ENCODE measurements at places on chromosomes 7 and 10.

GRCh38 chr7:107277331-107277730, 108.5 kb downstream of the HBP1 start:
- DNase-seq = no peak

GRCh38 chr10:8055420-8056349, 1.2 kb downstream of the GATA3 start:
- no peak for DNase-seq

GRCh38 chr10:87804939-87805569, 13.0 kb downstream of the ATAD1 start:
- no peak for DNase-seq

DNA sequence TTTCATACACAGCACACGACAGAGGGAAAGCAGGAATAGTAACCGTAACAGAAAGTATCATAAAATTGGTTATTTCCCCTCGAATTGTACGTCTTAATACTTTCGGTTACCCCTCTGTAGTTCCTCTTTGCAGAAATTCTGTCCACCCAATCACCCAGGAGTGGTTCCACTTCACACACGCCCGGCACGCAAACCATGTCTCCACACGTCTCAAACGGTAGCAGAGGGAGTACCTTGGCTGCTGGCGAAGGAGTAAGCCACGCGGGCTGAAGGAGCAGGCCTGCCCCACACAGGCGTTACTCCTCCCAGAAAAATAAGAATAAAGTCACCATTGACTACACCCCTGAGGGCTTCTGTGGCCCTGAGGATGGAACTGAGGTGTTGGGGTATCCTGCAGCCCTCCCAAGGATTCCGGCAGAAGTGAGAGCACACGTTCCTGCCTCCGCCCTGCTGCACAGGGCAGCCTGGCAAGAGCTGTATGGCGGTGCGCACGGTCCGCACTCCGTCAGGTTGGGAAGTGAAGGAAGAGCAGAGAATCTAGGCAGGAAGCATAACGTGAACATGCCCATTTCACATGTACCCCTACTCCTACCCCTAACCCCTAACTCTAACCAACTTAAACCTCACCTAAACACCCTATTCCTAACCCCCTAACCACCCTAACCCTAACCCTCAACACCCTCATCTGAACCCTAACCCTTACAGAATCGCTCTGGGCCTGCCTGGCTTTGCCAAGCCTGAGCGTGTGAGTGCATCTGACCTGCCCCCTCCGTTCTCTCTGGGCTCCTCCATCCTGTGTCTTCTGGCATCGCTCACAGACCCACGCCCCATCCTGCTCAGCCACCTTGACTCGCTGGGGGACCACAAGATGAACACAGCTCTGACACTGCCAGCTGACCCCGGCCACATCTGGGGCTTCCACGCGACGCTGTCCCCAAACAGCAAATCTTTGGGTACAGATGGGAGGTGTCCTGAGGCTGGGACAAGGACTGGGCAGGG, 18.2 kb downstream of the GPR146 start:
- no peak for DNase-seq

- DNase-seq = no peak
Observed at GRCh38 chr7:157667261-157667660, 330.5 kb downstream of the DNAJB6 start.

DNA sequence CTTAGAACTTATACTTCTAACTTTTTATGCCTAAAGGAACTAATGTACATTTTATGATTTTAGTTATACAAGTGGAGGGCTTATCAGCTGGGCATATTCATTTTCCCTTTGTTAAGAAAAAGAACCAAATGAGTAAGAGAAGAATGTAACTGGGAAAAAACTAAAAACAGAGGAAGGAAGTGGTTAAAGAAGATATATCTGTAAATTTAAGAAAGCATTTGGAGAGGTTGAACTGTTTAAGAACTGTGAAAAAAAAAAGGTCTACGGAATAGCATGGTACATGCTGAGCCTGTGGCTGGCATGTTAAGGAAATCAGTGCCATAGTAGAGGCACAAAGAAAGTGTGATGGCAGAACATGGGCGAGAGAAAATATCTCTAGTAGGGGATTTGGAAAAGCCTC, 6.2 kb downstream of the MDFIC start:
- no peak for DNase-seq

DNA sequence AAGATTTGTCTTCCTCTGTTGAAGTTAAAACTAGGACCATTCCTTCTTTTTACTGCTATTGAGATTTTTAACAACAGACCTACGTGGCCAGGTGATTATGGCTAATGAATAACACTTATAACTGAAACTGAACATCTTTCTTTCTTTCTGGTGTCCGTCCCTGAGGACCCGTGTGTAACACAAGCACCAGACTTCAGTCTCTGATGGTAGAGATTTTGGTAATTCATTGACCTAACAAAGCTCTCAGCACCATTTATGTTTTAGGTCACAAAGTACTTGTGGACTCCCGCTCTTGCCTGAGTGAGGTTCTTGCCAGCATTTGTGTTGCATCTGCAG, 40.4 kb upstream of the TMEM229A start:
- DNase-seq = no peak

DNA sequence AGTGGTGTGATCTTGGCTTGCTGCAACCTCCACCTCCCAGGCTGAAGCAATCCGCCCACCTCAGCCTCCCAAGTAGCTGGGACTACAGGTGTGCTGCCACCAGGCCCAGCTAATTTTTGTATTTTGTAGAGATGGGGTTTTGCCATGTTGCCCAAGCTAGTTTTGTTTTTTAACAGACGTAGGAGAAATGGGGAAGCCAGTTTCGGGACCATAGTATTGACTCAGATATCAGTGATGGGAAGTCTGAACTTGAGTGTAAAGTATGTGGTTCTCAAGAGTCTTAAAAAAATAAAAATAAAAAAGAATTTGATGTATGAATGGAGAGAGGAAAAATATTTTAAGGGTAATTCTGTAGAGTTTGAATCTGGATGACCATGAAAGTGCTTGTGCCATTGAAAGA, 34.2 kb downstream of the SP4 start:
- no peak for DNase-seq

DNA sequence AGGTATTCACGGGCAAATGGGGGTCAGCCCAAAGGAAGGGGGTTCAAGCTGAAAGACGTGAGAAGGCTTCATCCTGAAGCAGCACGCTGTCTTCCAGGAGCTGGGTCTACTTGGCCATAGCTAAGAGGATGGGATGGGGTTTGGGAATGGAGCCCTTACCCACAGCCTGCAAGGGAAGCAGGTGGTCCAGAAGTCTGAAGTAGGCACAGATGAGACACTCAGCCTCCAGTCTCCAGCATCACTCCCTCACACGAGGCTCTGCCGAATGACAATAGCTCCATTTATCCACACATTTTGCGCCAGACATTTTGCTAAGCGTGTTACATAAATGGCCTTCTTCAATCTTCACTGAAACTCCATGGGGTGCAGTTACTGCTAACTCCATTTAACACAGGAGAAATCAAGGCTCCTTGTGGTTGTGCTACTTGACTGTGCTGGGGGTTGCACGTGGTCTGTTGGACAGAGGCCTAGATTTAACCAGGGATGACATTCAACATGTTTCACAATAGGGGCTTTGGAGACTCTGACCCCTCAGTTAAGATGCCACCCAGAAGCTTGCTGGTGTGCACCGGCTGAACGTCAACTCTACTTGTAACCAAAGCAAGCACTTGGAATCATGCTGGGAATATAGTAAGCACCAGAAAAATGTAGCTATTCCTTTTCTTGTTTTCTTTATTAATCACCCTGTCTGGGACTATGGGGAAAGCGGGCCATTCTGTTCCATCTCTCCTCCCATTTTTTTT, 85.3 kb downstream of the FAM241B start:
- DNase-seq = no peak

GRCh38 chr7:123916240-123916724, 8.8 kb upstream of the SPAM1 start:
- DNase-seq = no peak

DNA sequence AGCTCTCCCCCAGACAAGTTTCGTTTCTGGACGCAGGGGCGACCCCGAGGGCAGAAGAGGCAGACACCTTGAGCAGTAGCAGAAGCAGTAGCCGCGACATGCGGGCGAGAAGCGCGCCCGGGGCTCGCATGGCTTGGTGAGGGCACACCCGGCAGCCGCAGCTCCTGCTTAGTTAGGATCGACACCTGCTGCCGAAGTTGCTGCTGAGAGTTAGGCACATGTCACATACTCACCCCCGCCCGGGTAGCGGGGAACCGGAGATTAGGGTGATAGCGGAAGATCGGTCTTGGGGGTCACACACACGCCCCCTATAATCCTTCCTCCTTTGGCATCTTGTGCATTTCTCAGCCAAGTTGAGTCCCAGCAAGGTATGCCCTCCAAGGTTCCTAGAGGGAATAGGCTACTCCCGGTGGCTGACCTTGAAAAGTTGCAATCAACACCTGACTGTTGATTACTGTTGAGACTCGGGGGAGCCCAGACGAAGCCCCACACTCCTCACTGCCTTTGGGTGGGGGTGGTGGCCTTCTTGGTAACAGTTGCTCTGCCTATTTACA, 668 bp downstream of the GPR37 start:
- peak; percentile 2 for DNase-seq

- no peak for DNase-seq
Observed at GRCh38 chr7:140435252-140435895, 31.5 kb downstream of the RAB19 start.

DNA sequence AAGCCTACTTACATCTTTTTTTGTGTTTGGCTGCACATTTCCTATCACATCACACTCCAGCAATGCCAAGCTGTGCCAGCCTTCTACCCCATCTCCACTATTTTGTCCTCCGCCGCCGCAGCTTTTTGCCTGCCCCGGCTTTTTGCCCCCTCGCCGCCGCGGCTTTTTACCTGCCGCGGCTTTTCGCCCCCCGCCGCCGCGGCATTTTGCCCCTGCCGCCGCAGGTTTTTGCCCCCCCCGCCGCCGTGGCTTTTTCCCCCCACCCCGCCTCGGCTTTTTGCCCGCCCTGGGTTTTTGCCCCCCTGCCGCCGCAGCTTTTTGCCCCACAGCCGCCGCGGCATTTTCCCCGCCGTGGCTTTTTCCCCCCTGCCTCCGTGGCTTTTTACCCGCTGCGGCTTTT, 506.0 kb downstream of the ZNF37A start:
- no peak for DNase-seq

DNA sequence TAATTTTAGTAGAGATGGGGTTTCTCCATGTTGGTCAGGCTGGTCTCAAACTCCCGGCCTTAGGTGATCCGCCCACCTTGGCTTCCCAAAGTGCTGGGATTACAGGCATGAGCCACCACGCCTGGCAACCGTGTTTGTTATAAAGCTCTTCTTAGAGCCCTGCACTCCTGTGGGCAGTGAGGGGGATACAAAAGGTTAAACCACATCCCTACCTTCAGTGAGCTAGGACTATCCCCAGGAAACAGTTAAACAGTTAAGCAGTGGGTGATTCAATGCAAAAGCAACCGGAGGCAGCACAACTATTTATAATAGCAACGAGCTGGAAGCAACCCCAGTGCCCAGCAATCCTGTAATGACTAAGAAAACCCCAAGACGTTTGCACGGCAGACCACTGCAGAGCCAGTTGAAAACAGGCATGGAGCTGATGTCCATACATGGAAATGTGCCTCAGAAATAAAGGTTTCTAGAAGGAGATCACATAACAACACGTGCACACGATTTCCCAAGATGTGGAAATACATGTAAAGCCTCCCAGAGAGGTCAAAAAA, 107.2 kb upstream of the LYZL2 start:
- no peak for DNase-seq

GRCh38 chr7:100673942-100674410, 436 bp downstream of the GNB2 start:
- DNase-seq = no peak

DNA sequence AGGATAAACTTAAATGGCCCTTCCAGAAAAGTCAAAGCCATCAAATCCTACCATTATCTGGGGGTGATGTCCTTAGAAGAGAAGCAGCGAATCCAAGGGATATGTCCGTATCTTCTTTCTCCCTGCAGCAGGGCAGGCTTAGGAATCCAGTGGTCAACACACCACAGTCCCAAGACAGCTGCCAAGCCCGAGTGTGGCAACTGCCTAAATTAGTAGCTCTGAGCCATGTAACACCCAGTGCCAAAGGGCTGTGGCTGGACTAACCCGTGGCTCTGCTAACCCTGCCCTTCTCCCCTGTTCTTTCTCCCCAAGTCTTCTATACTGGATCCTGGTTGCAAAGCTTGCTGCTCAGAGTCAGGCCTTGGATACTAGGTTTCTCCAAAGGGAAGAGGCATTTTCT, 74.8 kb downstream of the CDK1 start:
- DNase-seq = no peak

- no peak for DNase-seq
Observed at GRCh38 chr7:3721422-3721821, 420.4 kb downstream of the SDK1 start.

GRCh38 chr7:134962270-134962780, 24.0 kb upstream of the AGBL3 start:
- no peak for DNase-seq

GRCh38 chr7:10657201-10657600, 316.5 kb upstream of the PHF14 start:
- DNase-seq = no peak

DNA sequence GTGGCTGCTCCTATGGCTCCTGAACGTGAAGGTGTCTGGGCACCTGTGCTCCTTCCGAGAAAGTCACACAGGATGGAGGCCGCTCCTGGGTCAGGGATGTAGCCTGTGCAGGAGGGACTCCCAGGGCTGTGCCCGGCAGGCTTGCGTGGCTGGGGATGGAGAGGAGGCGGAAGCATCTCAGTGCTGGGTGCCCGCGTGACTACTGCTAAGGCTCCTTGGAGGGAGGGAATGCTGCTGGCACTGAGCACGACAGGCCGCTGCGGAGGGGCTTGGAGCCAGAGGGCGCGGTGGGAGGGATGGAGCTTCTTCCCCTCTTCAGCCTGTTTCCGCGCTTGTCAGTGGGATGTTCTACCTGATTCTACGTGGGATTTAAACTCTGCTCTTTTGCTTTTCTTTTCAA, 35.0 kb downstream of the ADCY1 start:
- no peak for DNase-seq

- no peak for DNase-seq
Observed at GRCh38 chr7:386385-386784, 96.4 kb downstream of the FOXL3 start.

DNA sequence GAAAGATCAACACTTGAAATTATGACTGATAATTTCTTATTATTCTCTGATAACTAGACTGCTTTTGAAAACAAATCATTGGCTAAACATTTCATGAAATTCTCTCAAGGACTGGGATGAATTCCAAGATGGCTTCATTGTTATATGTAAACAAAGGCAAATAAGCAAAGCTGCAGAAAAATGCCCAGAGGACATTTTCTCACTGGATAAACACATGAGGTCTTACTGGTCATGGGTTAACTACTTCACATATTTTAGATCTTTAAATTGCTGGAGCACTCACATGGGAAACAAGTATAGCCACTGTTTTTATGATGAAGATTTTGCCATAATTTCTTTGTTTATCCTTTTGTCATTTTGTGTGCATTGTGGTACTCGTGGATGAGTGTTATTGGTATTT, 239.1 kb downstream of the PHF14 start:
- DNase-seq = no peak

All from stimulated activated CD4-positive, alpha-beta T cell treated with anti-CD3 and anti-CD28 coated beads, Interleukin-4, amount 100 ng/mL, for 4 hours (primary cell).